Neural crest cell (in vitro differentiated cells): ENCODE measurements at places on chromosomes 16 and 17. TPM values are rescaled to one million over a fixed set of nuclear protein-coding genes. Genes with fewer than 3 reads are reported as not detected.

CDH5 gene
- 0.45 and 0.56 TPM in 2 replicates for total RNA-seq

ODAD4 gene
- 4.2 and 4.8 TPM in 2 replicates for total RNA-seq

IQCK gene
- 23.4 and 23.7 TPM in 2 replicates for total RNA-seq

EPN3 gene
- total RNA-seq: 0.11 TPM in 1 of 2 replicates, not detected in the other

TNP2 gene
- total RNA-seq: not detected in 2 replicates

DNA sequence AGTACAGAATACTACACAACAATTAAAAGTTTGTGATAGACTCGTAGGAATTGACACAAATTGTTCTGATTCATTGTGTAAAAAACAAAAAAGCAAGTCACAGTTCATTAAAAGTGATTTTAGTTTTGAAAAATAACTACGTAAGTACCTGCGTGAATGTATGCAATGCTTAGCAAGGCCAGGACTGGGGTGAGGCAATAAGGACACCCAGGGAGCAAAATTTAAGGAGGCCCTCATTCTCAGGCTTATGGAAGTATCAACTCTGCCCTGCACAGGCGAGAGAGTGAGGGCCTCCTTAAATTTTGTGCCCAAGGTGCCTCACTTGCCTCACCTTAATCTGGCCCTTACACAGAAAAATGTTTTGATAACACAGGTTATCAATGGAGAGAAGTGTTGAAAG lies 31.4 kb downstream of the NOG start:
- no peaks in the 10 kb centered on the region for H3K4me1 ChIP-seq
- no peak overlapping the region for H3K4me3 ChIP-seq
- H3K36me3 ChIP-seq: no peaks in the 10 kb centered on the region
- no peaks in the 10 kb centered on the region for H3K27me3 ChIP-seq
- DNase-seq: no peak

DNA sequence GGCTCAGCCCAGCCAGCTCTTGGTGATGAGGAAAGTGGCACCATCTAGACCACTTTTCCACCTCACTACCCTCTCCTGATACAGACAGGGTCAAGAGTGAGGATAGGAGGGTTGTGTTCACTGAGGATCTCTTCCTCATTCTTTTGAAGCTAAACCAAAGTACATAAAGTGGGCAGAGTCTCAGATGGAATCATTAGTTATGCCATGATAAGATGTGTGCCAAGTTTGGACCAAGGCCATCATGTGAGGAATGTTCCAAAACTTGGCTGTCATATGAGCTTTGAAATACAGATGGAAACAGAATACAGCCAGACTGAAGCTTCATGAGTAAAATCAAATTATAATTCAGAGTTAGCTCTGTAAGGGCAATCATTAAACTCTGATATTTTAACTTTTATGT lies 37.2 kb downstream of the ACSM1 start:
- H3K27ac ChIP-seq: no peak overlapping the region
- H3K4me3 ChIP-seq: no peak overlapping the region
- no peaks in the 10 kb centered on the region for H3K4me1 ChIP-seq

DNA sequence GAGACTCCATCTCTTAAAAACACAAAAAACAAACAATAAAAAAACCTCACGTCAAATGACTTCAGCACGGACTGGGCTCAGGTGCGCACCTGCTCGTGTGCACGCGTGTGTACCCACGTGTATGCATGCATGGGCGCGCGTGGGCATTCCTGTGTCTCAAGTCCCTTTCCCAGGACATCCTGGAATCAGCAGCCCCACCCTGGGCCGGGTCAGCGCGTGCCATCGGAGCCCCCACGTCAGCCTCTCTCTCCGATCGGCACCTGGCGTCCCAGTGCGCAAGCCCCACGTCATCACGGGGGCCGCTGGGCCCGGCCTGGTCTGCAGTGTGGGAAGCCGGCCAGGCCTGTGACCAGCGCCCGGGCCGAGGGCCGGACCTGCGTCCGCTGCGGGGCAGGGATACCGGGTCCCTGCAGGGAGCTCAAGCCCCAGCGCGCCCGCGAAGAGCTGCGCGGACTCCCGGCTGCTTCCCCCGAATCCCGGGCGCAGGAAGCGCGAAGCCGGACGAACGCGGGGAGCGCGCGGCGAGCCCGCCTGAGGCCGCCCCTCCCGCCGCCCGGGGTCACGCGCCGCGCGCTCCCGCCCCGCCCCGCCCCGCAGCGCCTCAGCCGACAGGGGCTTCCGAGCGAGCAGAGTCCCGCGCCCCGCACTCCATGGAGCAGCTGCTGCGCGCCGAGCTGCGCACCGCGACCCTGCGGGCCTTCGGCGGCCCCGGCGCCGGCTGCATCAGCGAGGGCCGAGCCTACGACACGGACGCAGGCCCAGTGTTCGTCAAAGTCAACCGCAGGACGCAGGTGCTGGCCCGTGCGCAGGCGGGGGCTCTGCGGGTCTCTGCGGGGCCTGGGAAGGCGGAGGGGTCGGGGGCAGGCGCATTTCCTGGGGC lies at the start of gene FN3K:
Gene FN3K, plus strand, starts transcription at position 629 of the 880 bp plus-strand sequence. Its CDS starts 22 bp downstream, at position 651.
- peak; percentile 50 for DNase-seq
- H3K27me3 ChIP-seq: no peaks in the 10 kb centered on the region
- peaks cover 22% of the 10 kb centered on the region for H3K36me3 ChIP-seq
- H3K4me3 ChIP-seq: peak within 1 kb of the TSS; percentile 81
- no peak within 1 kb of the TSS for H3K27ac ChIP-seq
- H3K4me1 ChIP-seq: no peaks in the 10 kb centered on the region

- H3K4me1 ChIP-seq: peaks cover 5% of the 10 kb centered on the region
- H3K36me3 ChIP-seq: no peaks in the 10 kb centered on the region
- no peak overlapping the region for H3K27ac ChIP-seq
- no peak for DNase-seq
Measured at GRCh38 chr16:75924397-75924796, 198.1 kb upstream of the CPHXL start.

DNA sequence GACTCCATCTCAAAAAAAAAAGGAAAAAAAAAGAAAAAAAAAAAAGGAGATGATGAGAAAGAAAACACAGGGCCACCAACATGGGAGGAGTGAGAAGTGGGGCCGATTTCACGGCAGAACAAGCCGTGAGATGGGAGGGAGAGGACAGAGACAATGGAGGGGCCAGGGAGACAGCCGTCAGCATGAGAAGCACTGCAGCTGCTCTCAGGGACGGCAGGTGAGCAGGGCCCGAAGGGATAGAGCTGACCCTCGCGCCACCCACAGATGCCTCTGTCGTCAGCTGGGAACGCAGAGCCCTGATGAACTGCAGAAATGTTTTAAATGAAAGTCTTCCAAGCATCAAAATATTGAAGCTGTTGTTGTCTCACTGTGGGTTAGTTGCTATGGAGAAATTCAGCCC lies 20.3 kb downstream of the PITPNM3 start:
- DNase-seq: no peak
- no peaks in the 10 kb centered on the region for H3K36me3 ChIP-seq
- peaks cover 8% of the 10 kb centered on the region for H3K4me1 ChIP-seq
- H3K4me3 ChIP-seq: no peak overlapping the region
- no peaks in the 10 kb centered on the region for H3K27me3 ChIP-seq
- no peak overlapping the region for H3K27ac ChIP-seq

- no peak for DNase-seq
- no peaks in the 10 kb centered on the region for H3K4me1 ChIP-seq
- peaks cover 66% of the 10 kb centered on the region for H3K27me3 ChIP-seq
- H3K27ac ChIP-seq: no peak within 1 kb of the TSS
- no peaks in the 10 kb centered on the region for H3K36me3 ChIP-seq
- H3K4me3 ChIP-seq: no peak within 1 kb of the TSS
Measured at GRCh38 chr17:75720656-75721462, at the start of gene ITGB4. TSS of gene ITGB4 (plus strand) at chr17:75721459. CDS start at chr17:75724704, 3,245 bp downstream.

GRCh38 chr17:4340914-4341615 lies 25.4 kb downstream of the UBE2G1 start:
- no peak for DNase-seq
- no peak overlapping the region for H3K27ac ChIP-seq
- H3K4me3 ChIP-seq: no peak overlapping the region
- H3K27me3 ChIP-seq: no peaks in the 10 kb centered on the region

GRCh38 chr16:1075546-1075945 lies 3.0 kb downstream of the SSTR5 start:
- H3K27me3 ChIP-seq: peaks cover 52% of the 10 kb centered on the region
- H3K27ac ChIP-seq: no peak overlapping the region
- H3K4me3 ChIP-seq: no peak overlapping the region
- no peak for DNase-seq
- peaks cover 14% of the 10 kb centered on the region for H3K4me1 ChIP-seq

GRCh38 chr17:9905902-9906301 lies 831 bp upstream of the RCVRN start:
- H3K27ac ChIP-seq: no peak overlapping the region
- no peaks in the 10 kb centered on the region for H3K36me3 ChIP-seq
- DNase-seq: peak; percentile 60
- H3K27me3 ChIP-seq: no peaks in the 10 kb centered on the region

- peak overlapping the region; percentile 84 for H3K4me3 ChIP-seq
- DNase-seq: no peak
- peaks cover 49% of the 10 kb centered on the region for H3K27me3 ChIP-seq
- peaks cover 17% of the 10 kb centered on the region for H3K4me1 ChIP-seq
- H3K27ac ChIP-seq: peak overlapping the region; percentile 96
- peaks cover 7% of the 10 kb centered on the region for H3K36me3 ChIP-seq
Measured at GRCh38 chr16:90031186-90031930, 12.1 kb upstream of the DBNDD1 start.

GRCh38 chr16:55700961-55701360 lies 45.2 kb downstream of the SLC6A2 start:
- H3K4me3 ChIP-seq: no peak overlapping the region
- peaks cover 21% of the 10 kb centered on the region for H3K27me3 ChIP-seq
- H3K4me1 ChIP-seq: no peaks in the 10 kb centered on the region
- H3K36me3 ChIP-seq: no peaks in the 10 kb centered on the region
- no peak for DNase-seq

DNA sequence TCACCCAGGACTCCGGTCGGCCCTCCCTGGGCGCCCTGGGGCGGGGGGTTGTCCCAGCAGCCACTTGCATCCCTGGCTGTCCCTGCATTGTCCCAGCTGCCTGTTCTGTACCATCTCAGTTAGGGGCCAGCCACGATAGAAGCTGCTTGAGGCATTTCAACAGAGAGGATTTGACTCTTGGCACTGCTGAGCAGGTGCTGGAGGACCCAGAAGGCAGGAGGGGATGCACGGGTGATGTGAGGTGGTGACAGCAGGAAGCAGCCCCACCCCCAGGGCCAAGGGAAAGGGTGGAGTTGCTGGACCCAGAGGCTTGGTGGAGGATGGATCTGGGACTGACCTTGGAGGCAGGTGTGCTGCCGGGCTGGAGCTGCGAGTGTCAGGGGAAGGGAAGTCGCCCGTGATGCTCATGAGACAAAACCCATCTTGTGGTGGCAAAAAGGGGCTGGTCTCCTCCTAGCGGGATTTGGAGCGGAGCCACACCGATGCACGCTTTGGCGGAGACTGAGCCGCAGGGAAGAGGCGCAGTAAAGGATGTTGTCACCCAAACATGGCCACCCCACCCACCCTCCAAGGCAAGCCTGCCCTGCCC lies 188.0 kb upstream of the GSE1 start:
- peaks cover 29% of the 10 kb centered on the region for H3K27me3 ChIP-seq
- no peak overlapping the region for H3K4me3 ChIP-seq
- peaks cover 16% of the 10 kb centered on the region for H3K4me1 ChIP-seq
- H3K36me3 ChIP-seq: no peaks in the 10 kb centered on the region
- DNase-seq: no peak
- H3K27ac ChIP-seq: no peak overlapping the region
